ENCODE measurements at places on chromosomes 7 and 10.
A peak's percentile ranks its signal among the peaks of the same experiment; 100 is the strongest.

GRCh38 chr7:138008588-138009349 lies 6.9 kb upstream of the CREB3L2 start:
- H3K27me3 ChIP-seq = no peaks in the 10 kb centered on the region
- H3K36me3 ChIP-seq = no peaks in the 10 kb centered on the region
- DNase-seq = no peak
- H3K4me1 ChIP-seq = peaks cover 3% of the 10 kb centered on the region
- no peak overlapping the region for H3K27ac ChIP-seq
- H3K4me3 ChIP-seq = no peak overlapping the region

- DNase-seq = no peak
- H3K27me3 ChIP-seq = peaks cover 25% of the 10 kb centered on the region
- H3K27ac ChIP-seq = no peak overlapping the region
- no peaks in the 10 kb centered on the region for H3K36me3 ChIP-seq
- no peaks in the 10 kb centered on the region for H3K4me1 ChIP-seq
Measured at GRCh38 chr10:78779339-78779955, 289.3 kb upstream of the ZMIZ1 start.

GRCh38 chr7:100951172-100951571 lies 1.8 kb downstream of the MUC3A start:
- no peak overlapping the region for H3K27ac ChIP-seq
- no peak for DNase-seq
- H3K36me3 ChIP-seq = no peaks in the 10 kb centered on the region
- peaks cover 3% of the 10 kb centered on the region for H3K4me1 ChIP-seq

DNA sequence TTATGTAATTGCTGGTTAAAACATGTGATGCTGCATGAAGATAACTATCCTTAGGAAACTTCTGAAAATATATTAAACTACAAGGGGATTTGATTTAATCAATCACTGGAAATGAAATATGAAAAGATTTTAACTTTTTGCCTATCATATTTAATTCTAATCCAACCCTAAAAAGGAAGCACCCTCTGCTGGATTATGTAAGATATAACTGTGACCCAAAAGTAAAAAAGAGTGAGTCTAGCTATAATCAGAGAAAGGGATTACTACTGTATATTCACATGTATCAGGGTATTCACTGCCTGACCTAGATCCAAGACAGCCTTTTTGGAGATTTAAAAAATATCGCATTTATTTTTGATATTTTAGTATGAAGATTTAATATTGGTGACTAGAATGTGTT lies 295.5 kb downstream of the MDFIC start:
- H3K36me3 ChIP-seq = no peaks in the 10 kb centered on the region
- no peaks in the 10 kb centered on the region for H3K27me3 ChIP-seq
- no peak overlapping the region for H3K4me3 ChIP-seq
- H3K4me1 ChIP-seq = peaks cover 11% of the 10 kb centered on the region
- H3K27ac ChIP-seq = no peak overlapping the region

- H3K36me3 ChIP-seq = no peaks in the 10 kb centered on the region
- H3K27ac ChIP-seq = no peak overlapping the region
- H3K4me3 ChIP-seq = no peak overlapping the region
- DNase-seq = no peak
Measured at GRCh38 chr10:126663328-126663727, 7.2 kb downstream of the C10orf90 start.

DNA sequence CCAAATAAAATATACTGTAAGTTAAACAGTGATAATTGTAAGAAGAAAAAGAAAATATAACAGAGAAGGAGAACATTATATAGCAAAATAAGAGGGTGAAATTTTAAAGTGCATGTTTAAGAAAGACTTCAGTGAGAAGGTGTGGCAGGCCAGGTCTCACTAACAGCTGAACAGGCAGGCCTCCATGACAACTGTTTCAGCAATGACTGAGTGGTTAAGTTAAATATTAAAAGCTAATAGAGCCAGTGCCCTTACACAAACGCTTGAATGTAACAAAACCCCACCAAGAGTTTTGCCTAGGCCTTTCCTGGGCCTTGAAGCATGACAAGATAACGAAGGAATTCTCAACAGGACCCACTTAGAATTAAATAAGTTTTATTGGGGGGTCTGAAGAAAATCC lies 32.6 kb downstream of the CFAP43 start:
- H3K36me3 ChIP-seq = no peaks in the 10 kb centered on the region
- H3K4me3 ChIP-seq = no peak overlapping the region
- no peak for DNase-seq
- H3K27ac ChIP-seq = no peak overlapping the region

- no peaks in the 10 kb centered on the region for H3K27me3 ChIP-seq
- H3K27ac ChIP-seq = no peak overlapping the region
- H3K4me3 ChIP-seq = no peak overlapping the region
- DNase-seq = no peak
- no peaks in the 10 kb centered on the region for H3K36me3 ChIP-seq
- no peaks in the 10 kb centered on the region for H3K4me1 ChIP-seq
Measured at GRCh38 chr7:125506331-125506730, 576.7 kb upstream of the POT1 start.

DNA sequence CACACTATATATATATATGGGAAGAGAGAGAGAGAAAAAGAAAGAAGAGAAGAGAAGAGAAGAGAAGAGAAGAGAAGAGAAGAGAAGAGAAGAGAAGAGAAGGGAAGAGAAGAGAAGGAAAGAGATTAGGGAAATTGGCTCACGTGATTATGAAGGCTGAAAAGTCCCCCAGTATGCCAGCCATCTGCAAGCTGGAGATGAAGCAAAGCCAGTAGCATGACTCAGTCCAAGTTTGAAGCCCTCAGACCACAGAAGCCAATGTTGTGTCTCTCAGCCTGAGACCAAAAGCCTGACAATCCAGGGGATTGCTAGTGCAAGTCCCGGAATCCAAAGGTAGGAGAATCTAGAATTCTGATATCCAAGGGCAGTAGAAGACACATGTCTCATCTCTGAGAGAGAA lies 206.3 kb upstream of the PRSS1 start:
- no peak for DNase-seq
- H3K36me3 ChIP-seq = no peaks in the 10 kb centered on the region
- H3K27me3 ChIP-seq = no peaks in the 10 kb centered on the region
- no peak overlapping the region for H3K4me3 ChIP-seq

DNA sequence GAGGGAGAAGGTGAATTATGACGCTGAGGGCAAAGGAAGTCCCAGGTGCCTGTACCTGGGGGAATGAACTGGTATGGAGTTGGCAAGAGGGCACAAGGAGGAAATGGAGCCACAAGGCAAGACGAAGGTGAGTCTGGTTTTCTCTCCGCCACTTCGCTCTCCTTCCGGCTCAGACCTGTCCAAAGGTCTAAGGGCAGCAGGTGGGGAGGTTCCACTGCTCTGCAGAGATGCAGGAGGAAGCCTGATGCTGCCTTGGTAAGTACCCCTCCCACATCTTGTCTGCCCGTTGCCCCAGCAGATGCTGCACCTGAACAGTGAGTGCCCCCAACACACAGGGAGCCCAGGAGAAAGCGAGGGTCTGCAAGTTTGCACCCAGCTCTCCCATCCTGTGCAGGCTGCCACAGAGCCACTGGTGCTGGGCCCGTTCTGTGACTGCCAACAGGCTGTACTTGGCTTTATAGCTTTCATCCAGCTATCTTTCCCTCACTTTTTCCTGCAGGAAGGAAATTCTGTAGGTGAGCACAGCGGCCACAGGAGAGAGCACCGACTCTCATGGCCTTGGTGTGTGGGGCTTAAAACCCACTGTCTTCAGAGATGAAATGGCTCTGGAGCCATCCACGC lies 235.2 kb downstream of the COBL start:
- no peaks in the 10 kb centered on the region for H3K4me1 ChIP-seq
- no peaks in the 10 kb centered on the region for H3K36me3 ChIP-seq
- peaks cover 2% of the 10 kb centered on the region for H3K27me3 ChIP-seq

DNA sequence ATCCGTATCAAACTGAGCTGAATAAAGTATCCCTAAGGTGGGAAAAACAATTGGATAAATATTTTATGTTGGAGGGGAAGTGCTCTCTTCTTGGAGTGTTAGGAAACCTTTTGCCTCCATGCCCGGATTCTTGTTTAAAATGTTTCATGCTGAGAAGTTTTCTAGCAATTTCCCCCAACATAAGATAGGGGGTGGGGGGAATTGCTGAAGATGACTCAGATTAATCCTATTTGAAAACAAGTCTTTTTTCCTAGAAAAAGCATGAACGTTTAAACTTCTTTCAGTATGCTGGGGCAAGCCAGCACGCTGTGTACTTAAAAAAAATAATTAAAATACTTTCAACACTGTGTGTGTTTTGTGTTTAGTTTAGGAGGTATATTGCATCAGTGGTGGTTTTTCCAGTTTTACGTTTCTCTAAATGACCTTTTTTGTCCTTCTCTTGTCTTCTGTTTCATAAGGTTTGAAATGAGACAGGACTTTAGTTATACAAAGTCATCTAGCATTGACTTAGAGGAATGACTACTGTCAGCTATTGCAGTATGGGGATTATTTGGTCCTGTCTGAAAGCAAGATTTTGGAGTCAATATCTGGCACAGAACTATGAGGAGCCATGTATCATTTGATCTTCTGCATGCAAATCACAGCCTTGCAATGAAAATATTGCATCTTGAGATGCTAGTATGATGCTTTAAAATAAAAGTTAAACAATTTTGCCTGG lies 295.9 kb downstream of the GATA3 start:
- no peak overlapping the region for H3K27ac ChIP-seq
- H3K27me3 ChIP-seq = no peaks in the 10 kb centered on the region
- H3K4me1 ChIP-seq = no peaks in the 10 kb centered on the region
- no peak overlapping the region for H3K4me3 ChIP-seq
- DNase-seq = no peak

DNA sequence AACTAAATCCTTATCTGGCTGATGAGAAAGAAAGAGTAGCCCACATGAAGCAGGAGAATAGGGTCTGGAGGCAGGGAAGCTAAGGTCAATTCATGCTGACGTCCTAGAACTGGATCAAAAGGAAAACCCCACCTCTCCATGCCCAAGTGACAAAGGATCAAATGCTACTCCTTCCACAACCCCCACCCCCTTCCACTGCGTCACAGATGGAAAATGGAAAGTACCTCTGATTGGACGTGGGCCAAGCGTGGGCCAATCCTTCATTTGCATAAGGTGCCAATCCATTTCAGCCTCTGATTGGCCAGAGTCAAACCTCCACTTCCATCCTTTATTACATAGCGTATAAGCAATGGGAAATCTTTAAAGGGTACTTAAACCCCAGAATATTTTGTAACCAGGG lies 431.3 kb upstream of the ETV1 start:
- no peak overlapping the region for H3K4me3 ChIP-seq
- H3K27ac ChIP-seq = no peak overlapping the region
- H3K36me3 ChIP-seq = no peaks in the 10 kb centered on the region

GRCh38 chr10:14609178-14609577 lies 165.5 kb downstream of the FAM107B start:
- H3K27ac ChIP-seq = no peak overlapping the region
- no peak for DNase-seq
- H3K4me1 ChIP-seq = peaks cover 16% of the 10 kb centered on the region
- H3K4me3 ChIP-seq = no peak overlapping the region

DNA sequence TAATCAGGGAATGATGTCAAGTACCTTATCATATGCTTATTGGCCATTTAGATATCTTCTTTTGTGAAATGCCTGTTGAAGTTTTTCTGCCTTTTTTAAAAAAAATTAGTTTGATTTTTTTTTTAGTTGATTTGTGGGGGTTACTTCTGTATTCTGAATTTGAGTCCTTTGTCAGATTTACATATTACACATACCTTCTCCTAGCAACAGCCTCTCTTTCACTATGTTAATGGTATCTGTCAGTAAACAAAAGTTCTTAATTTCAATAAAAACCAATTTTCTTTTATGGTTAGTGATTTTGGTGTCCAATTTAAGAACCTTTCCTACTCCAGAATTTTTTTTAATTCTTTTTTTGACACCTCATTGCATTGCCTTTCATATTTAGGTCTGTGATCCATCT lies 52.0 kb downstream of the CSGALNACT2 start:
- H3K4me3 ChIP-seq = no peak overlapping the region
- no peaks in the 10 kb centered on the region for H3K27me3 ChIP-seq
- no peak for DNase-seq
- no peaks in the 10 kb centered on the region for H3K4me1 ChIP-seq

DNA sequence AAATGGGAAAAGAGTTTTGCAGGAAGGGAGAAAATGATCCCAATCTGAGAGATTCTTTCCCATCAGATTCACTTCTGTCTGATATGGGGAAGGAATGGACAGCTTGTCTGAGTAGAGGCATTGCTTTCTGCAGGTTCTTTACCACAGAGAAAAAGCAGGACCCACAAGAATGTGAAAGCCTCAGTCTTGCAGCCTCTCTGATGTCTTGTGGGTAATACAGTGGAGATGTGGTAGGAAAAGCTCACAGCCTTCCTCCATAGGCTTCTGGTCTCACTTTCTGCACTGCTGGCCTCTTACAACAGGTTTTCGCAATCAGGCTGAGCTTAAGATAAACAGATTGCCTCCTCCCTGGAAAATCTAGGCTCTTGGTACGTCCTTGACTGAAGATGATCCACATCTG lies 551 bp downstream of the IFIT1 start:
- H3K4me3 ChIP-seq = peak overlapping the region; percentile 78
- no peak for DNase-seq
- no peaks in the 10 kb centered on the region for H3K27me3 ChIP-seq
- peak overlapping the region; percentile 91 for H3K27ac ChIP-seq
- peaks cover 10% of the 10 kb centered on the region for H3K4me1 ChIP-seq

DNA sequence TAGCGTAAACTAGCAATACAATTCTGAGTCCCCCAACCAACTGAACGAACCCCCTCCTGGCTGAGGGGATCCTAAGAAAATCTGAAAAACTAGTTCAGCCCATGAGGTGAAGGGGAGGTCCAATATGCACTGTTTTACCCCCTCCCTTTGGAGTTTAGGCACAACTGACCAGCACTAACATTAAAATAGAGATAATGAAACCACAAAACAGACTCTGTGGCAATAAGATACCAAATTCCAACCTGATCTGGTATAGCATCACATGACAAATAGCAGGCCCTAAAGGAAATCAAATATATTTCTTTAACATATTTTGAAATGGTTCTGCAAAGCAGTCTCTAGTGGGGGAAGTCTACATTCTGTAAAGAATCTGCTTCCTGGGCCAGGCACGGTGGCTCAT lies 522.5 kb downstream of the TYW1 start:
- no peaks in the 10 kb centered on the region for H3K4me1 ChIP-seq
- no peaks in the 10 kb centered on the region for H3K36me3 ChIP-seq
- H3K4me3 ChIP-seq = no peak overlapping the region
- H3K27ac ChIP-seq = no peak overlapping the region

DNA sequence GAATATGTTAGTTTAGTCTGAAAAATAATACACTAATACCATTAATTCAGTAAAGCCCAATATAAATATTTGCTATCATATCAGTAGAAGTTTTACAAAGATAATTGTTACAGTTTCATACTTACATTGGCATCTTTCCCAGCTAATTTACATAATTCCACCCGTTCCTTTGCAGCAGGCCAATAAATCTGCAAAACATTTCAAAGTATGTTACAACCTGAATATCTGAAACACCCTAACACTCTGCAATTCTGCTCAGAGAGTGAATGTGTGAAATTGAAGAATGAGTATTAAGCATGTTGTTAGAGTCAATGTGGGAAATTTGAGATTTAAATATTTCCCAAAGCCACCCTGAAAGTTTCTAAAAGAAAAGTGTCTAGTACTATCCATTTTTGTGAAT lies 105.5 kb downstream of the SEMA3D start:
- H3K27ac ChIP-seq = no peak overlapping the region
- H3K4me1 ChIP-seq = no peaks in the 10 kb centered on the region
- H3K27me3 ChIP-seq = no peaks in the 10 kb centered on the region
- H3K36me3 ChIP-seq = no peaks in the 10 kb centered on the region
